Epithelial cell of prostate (primary cell): ENCODE measurements at places on chromosomes 5 and 9.

DNA sequence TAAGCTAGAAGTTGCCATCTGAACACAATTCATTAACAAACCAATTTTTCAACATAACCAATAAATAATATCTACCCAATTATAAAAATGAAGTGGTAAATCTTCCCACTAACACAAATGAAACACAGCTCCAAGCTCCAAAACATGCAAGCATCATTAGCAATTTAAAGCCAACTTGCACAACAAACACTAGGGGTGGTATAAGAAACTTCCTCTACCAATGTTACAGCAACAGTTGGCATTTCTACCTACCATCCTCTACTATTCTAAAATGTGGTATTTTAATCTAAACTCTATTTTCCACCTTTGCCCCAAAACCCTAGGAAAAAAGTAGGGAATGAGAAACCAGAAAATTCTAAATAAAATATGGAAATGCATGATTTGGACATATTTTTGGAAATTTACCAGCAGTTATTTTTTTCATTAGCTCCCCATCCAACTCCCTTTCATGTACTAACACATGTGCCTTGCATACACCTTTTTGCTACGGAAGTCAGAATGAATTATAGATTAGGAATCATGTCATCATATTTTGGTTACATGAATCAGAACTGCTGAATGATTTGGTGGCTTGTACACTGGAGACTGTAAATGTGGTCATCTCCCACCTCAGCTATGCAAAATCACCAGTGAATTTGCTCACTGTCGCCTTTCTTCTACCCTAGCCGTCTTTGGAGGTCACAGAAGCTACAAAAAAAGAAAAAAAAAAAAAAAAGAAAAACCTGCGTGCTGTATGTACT, 4.1 kb downstream of the NR6A1 start:
- no peak for DNase-seq

DNA sequence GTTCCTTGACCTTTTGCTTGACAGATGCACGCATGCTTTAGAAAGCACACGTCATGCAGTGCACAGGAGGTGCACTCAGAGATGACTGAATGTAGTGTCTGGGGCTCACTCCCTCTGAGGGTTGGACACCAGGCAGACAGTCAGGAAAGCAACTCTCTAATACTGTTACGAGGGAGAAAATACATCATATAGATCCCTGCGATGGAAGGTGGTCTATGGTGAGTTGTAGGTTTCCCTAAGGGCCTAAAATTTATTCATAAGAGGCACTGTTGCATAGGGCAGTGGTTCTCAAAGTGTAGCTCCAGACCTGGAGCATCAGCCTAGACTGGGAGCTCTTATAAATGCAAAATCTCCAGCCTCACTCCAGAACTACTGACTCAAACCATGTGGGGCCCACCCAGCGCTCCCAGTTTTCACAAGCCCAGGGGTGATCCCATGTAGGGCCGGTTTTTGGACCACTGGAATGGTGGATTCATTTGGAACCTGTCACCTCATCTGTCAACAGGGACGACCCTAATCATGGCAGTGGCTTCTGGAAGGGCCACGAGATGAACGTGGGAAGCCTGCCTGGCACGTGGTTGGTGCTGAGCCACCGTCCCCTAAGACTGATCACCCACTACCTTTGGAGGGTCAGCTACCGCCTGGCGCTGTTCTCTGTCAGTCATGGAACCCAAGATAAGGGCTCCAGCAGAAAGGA, 16.8 kb upstream of the PHF19 start:
- no peak for DNase-seq

DNA sequence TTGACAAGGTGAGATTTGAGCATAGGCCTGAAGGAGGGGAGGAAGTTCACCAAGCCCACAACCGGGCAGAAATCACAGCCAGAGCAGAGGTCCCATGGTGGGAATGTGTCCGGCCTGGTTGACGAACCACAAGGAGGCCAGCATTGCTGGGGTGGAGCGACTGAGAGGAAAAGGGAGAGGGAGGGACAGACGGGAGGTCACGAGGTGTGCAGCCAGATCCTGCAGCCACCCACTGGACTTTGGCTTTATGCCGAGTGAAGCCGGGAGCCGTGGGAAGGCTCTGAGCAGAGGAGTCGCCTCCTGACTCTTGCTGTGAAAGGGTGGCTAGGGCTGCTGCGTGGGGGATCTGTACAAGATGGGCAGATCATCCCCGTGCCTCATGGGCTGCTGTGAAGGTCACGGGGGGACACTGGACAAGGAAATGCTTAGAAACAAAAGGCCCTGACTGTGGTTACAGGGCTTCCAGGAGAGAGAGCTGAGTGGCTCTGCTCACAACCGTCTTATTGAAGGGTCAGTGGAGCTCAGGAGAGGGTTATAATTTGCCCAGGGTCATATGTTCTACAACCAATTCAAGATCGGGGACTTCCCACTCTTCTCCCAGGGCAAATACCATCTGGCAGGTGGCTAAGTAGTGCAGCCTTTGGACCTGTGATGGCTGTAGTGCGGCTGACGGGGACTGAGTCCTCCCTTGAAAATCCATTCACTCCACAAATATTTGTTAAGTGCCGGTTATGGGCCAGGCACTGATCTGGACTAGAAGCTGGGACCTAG, 15.6 kb upstream of the CD74 start:
- DNase-seq: no peak

GRCh38 chr9:81465468-81466011, 223.8 kb downstream of the TLE1 start:
- DNase-seq: no peak

- no peak for DNase-seq
Observed at GRCh38 chr9:3296536-3296935, 229.3 kb downstream of the RFX3 start.

DNA sequence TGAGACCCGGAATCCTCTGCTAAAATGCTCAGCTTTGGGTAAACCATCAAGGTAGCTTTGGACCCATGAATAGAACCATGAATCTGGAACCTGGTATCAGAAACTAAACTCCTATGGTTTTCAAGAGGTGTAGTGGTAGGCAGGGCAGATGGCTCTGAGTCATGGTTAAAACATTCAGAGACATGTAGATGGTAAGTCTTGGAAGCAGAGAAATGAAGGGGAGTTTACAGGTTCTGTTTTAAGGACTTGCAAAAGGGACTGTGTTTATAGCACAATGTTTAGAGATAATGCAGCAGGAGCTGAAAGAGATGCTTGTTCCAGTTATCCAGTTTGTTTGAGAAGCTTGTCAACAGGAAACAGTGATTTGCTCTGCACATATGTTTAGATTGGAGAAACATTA, 36.0 kb upstream of the FBN2 start:
- no peak for DNase-seq

- DNase-seq: no peak
Observed at GRCh38 chr5:167255926-167256325, 1035.5 kb upstream of the WWC1 start.

DNA sequence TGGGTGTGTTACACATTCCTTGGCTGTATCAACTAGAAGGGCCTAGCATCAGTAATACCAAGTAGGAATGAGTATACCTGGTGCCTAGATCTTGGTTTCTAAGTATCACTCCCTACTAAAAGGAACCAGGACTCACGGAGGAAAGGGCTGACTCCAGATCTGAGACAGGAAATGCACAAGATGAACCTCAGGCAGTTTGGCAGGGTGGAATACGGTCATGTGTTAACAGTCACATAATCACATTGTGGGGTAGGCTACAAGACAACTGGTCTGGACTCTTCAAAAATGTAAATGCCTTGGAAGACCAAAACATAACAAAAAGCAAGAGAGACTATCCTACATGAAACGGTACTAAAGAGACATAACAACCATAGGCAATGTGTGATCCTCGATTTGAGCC, 158.8 kb downstream of the CRB2 start:
- DNase-seq: no peak
